ENCODE measurements at places on chromosomes 16 and 17.

DNA sequence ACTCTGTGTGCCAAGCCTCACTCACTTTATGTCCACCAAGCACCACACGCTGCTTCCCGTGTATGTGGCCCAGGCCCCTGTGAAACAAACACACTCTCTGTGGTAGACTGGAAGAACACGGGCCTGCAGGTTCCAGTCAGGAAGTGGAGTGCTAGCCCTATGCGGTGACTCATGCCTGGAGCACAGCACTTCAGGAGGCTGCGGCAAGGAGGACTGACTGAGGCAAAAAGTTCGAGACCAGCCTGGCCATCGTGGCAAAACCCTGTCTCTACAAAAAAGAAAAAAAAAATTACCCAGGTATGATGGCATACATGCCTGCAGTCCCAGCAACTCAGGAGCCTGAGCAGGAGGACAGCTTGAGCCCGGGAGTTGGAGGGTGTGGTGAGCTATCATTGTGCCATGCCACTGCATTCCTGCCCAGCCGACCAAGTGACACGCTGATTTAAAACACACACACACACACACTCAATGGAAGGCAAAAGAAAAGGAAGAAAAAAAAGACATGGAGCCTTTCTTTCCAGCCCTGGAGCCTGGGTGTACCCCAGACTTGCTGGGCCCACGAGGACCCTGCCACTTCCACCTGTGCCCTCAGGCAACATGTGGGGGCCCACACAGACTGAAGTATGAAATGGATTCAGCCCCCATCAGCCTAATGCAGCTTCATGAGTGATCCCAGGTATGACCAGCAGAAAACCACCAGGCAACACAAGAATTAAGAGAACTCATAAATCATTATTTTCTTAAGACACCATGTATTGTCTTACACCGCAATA is 126.6 kb downstream of the ANKRD11 start:
- DNase-seq: no peak

DNA sequence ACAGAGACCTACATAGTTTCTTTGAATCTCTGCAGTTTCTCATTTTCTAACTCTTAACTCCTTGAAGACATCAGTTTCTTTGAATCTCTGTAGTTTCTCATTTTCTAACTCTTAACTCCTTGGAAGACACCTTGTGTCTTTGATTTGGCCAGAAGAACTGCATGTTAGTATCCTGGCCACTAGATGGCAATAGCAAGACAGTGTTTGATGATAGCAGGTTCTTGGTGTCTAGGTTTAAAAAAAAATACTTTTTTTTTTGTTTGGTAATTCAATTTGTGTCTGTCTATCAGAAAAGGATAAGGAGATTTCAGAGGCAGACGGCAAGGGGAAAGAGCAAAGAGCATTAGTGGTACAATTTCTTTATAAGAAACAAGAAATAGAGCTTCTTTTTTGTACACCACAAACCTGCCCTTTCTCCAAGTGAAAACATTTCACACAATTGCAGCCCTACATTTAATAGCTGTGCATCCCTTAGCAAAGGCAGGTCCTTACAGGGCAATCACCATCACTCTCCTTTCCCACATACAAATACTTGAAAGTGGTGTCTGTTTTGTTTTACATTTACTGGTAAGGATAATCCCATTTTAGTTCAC is 1324.9 kb upstream of the CDH8 start:
- peak; percentile 74 for DNase-seq

DNA sequence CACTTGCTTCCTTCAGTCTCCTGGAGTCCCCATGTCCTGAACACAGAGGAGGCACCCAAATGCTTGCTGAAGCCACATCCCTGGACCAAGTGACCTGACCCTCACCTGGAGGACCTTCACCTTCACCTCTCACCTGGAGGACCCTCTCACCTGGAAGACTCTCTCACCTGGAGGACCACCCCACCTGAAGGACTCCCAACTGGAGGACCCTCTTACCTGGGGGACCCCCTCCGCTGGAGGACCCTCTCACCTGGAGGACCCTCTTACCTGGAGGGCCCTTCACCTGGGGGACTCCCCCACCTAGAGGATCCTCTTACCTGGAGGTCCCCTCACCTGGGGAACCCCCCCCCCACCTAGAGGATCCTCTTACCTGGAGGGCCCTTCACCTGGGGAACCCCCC is 573 bp upstream of the CDK10 start:
- DNase-seq: no peak

- no peak for DNase-seq
Measured at GRCh38 chr16:61892531-61892930, 143.7 kb downstream of the CDH8 start.

- DNase-seq: no peak
Measured at GRCh38 chr16:17160920-17161431, 309.8 kb downstream of the XYLT1 start.

- DNase-seq: no peak
Measured at GRCh38 chr16:68993456-68993855, 112.0 kb upstream of the HAS3 start.

- no peak for DNase-seq
Measured at GRCh38 chr17:79836972-79837887, 2.0 kb downstream of the CBX4 start.

GRCh38 chr16:17282247-17282646 is 188.5 kb downstream of the XYLT1 start:
- DNase-seq: no peak

GRCh38 chr17:50511058-50511457 is 2.8 kb downstream of the MYCBPAP start:
- peak; percentile 11 for DNase-seq

DNA sequence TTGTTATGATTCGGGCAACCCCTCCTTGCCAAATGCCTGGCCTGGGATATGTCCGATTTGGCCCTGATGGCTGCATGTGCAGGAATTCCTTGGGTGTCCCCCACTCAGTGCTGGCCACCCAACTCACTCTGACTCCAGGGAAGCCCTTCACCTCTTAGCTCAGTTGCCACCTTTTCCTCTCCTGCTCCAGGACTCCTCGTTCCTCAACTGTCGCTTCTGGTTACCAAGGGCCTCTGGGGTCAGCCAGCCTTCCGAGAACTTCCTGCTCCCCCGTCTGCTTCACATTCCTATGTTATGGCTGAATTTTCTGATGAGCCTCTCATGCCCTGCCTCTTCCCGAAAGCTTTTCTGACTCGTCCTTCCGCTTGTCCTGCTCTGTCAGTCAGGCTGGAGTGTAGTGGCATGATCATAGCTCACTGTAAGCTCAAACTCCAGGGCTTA is 63.5 kb downstream of the SPACA3 start:
- DNase-seq: no peak

DNA sequence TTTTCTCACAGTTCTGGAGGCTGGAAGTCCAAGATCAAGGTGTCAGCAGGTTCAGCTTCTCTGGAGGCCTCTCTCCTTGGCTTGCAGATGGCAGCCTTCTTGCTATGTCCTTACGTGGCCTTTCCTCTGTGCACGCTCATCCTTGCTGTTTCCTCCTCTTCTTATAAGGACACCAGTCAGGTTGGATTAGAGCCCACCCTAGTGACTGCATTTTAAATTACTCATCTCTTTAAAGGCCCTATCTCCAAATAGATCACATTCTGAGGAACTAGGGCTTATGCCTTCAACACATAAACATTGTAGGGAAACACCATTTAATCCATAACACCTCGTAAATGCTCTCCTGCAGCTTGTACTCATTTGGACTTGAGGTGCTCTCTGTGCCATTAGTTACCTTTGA is 36.3 kb downstream of the DHRS7C start:
- DNase-seq: no peak

GRCh38 chr16:9816644-9817043 is 365.6 kb downstream of the GRIN2A start:
- no peak for DNase-seq

DNA sequence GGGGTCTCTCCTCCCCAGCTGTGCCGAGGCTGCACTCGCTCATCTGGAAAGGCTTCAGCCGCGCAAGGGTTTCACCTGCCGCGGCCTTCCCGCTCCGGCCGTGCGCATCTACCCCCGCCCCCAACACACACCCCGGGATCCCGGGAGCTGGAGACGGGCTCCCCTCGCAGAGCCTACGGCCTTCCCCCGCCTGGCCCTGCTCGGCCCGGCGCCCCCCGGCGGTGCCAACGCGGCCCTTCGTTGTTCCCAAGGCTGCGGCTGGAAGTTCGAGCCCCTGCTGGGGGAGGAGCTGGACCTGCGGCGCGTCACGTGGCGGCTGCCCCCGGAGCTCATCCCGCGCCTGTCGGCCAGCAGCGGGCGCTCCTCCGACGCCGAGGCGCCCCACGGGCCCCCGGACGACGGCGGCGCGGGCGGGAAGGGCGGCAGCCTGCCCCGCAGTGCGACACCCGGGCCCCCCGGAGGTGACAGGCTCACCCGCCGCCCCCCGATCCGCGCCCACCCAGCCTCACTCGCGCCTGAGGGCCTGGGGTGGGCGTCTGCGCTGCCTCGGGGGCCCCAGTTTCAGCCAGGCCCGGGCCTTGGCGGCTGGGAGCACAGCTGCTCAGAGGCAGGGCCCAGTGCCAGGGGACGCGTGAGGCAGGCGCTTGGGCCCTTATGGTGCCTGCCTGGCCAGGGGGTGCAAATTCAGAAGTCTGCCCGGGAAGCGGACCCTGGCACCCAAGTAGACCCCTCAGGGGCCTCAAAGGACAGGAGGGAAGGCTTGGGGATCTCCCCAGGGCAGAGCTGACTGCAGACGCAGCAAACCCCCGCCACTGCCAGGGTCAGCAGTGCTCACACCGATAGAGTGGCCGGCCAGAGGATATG is 11.2 kb downstream of the GALK1 start:
- peak; percentile 84 for DNase-seq

- DNase-seq: no peak
Measured at GRCh38 chr17:57071991-57072944, 12.8 kb upstream of the AKAP1 start.

DNA sequence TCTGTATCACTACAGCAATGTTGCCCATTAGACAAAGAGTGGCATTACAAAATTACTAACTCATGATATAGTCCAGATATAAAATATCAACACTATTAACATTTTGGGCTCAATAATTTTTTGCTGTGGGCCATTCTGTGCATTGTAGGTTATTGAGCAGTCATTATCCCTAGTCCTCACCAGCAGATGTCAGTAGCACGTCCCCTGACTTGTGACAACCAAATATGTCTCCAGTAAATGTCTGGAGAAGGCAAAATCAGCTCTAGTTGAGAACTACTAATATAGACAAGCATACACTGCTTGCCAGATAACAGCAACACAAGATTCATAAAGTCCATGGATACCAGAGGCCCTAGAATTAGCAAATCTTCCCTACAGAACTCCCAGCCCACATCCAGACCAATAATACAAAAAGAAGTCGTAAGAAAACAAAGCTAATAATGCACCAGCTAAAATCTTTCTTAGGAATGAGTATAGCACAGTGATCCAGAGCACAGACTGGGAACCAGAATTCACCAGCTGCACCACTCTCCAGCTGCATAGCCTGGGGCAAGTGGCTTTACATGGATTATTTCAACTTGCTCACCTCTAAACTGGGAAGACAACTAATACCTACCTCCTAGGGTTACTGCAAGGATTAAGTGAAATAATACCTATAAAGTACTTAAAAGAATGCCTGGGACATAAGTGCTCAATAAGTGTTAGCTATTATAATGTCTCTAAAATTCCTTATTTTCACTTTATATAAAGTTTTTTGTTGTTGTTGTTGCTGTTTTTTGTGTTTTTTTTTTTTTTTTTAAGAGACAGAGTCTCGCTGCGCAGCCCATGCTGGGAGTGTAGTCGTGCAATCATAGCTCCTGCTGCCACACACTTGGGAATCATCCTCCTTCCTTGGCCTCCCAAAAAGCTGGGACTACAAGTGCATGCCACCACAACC is 23.7 kb downstream of the HELZ start:
- DNase-seq: peak; percentile 41

DNA sequence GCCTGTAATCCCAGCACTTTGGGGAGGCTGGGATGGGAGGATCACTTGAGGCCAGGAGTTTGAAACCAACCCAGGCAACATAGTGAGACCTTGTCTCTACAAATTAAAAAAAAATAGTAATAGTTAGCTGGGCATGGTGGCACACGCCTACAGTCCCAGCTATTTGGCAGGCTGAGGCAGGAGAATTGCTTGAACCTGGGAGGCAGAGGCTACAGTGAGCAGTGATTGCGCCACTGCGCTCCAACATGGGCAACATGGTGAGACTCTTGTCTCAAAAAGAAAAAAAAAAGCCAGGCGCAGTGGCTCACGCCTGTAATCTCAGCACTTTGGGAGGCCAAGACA is 56.9 kb upstream of the MRTFB start:
- no peak for DNase-seq

DNA sequence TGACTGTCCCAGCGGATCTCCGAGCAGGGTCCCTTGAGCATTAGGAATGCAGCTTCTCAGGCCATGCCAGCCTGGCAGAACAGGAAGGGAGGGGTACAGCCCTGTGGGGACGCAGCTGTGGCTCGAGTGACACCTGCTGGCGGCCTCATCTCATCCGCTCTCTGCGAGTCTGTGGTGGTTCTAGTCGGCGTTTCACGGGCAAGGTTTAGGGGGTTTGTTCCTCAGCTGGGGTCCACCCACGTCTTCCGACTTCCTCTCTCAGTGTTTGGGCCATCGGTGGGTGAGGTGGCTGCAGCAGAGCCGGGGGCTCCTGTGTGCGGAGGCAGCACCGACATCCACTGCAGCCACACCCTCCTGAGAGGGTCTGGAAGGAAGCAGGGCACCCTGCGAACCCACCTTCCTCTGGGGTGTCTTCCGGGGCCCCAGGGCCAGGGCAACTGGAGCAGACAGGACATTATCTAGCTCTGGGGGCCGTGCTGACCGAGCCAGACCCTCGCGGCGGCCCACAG is 33.3 kb downstream of the JPH3 start:
- DNase-seq: peak; percentile 72

GRCh38 chr17:21017861-21018260 is 24.9 kb downstream of the USP22 start:
- DNase-seq: no peak

DNA sequence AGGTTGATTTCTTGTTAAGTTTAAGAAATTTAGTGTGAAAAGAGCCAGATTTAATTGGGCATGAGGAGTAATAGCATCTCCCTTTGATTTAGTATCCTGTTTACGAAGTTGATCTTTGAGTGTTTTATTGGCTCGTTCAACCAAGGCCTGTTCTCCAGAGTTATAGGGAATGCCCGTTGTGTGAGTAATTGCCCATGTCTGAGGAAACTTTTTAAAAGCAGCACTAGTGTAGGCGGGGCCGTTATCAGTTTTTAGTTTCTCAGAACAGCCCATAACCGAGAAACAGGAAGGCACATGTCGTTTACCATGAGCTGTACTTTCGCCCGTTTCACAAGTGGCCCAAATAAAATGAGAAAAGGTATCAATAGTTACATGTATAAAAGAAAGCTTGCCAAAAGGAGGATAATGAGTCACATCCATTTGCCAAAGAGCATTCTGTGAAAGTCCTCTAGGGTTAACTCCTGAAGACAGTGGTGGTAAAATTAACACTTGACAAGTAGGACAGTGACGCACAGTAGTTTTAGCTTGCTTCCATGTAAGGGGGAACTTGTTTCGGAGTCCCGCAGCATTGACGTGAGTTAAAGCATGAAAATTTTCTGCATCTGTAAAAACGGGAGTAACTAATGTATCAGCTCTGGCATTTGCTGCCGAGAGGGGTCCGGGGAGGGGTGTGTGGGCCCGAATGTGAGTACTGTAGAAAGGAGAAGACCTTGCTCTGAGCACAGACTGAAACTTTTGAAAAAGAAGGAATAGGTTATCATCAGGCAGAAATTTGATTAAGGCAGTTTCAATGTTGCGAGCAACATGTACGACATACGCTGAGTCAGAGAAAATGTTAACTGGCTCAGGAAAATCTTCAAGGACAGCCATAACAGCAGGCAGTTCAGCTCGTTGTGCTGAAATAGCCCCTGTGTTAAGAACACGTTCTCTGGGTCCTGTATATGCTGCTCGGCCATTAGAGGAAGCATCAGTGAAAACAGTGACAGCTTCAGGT is 18.5 kb upstream of the KCTD5 start:
- peak; percentile 69 for DNase-seq

Data from OCI-M1 (cell line).